ENCODE measurements at places on chromosomes 11 and 22. TPM values are rescaled to one million over a fixed set of nuclear protein-coding genes. Genes with fewer than 3 reads are reported as not detected.

DNA sequence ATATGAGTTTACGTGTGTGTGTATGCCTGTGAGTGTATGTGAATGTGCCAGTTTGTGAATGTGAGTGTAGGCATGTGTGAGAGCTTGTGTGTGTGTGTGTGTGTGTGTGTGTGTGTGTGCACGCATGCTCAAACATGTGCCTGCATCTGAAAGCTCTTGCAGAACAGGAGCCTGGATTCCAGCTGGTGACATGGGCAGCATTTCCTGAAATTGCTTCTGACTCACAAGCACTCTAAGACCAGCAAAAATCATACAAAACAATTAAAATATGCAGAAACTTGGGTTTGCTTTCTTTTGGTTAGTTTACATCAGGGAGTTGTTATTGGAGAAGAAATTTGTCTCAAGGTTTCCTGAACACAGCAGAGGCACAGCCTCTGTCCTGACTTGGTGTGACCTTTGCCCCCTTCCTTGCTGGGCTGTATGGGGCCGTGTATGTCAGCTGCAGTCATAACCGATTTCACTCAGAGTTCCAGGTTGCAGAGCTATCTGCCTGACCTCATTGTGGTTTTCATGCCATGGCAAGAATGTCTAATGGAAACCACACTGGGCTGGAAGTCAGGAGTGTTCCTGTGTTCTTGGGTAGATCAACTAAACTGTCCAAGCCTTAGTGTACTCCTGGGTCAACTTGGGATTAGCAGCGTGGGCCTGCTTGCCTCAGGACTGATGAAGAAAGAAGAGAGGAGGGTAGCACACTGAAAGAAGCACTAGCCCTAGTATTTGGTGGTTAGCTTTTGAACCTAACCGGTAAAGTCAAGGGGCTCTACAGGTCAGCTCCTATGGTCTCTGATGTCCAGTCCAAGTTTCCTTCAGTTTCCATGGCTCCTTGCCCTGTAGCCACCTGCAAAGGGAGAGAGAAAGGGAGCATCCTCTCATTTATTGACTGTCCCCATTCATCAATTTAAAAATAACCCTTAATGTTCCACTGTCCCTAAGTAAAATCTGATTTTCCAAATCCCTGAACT is 143.7 kb downstream of the SNX19 start:
- DNase-seq, result peak; percentile 92

The SMC1B gene
- polyA plus RNA-seq, result not detected

- no peak for DNase-seq
Observed at GRCh38 chr11:123203934-123204333, 8.9 kb upstream of the CLMP start.

The MS4A2 gene
- polyA plus RNA-seq, result not detected
